ENCODE measurements at places on chromosomes 13 and 19.

- DNase-seq = no peak
Observed at GRCh38 chr13:109110159-109110558, 480.7 kb downstream of the MYO16 start.

GRCh38 chr19:6572217-6572616 is 18.7 kb downstream of the CD70 start:
- DNase-seq = no peak

DNA sequence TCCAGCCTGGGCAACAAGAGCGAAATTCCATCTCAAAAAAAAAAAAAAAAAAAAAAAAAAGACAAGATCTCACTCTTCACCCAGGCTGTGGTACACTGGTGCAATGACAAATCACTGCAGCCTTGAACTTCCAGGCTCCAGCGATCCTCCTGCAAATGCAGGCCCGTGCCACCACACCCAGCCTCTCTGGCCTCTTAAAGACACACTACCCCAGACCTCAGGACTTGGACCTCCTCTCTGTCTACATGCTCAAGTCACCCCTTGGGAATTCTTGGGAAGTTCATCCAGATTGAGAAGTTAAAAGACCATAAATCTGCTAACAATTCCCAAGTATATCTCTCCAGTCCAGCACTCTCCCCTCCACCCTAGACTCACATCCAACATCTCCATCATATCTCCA is 10.6 kb upstream of the HIPK4 start:
- DNase-seq = no peak

GRCh38 chr19:55212447-55212846 is 3.1 kb upstream of the PTPRH start:
- DNase-seq = peak; percentile 74

GRCh38 chr13:20825477-20825875 is 51.7 kb upstream of the EEF1AKMT1 start:
- no peak for DNase-seq

DNA sequence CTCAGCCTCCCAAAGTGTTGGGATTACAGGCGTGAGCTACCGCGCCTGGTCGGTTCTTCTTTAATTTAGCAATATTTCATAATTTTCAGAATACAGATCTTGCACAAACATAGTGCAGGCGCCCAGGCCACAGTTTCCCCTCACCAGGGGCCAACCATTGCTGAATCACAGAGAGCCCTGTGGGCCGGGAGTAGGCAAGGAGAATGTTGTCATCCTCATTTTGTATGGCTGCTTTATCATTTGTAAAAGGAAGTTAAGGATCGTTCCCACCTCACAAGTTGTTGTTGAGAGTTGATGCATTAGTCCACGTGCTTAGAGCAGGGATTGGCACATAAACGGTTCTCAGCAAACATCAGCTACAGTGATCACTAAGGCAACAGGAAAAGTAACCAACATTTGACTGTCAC is 30.2 kb downstream of the MEIS3 start:
- DNase-seq = no peak

DNA sequence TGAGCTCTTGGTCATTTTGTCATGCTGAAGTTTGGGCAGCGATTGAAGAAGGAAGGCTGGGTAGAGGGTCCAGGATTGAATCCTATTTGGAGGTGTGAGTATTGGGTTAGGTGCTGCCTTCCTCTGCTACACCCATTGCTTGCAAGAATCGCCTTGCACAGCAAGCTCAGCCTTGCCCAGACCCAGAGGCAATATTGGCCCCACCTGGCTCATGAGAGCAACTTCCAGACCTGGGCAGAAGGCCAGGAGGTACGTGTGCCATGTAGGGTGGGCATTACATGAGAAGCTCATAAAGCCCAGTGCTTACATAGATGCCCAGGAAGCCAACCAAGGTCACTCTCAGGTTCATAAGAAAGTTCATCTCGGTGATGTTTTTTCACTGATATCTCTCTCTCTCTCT is 718.0 kb downstream of the EFNB2 start:
- no peak for DNase-seq

DNA sequence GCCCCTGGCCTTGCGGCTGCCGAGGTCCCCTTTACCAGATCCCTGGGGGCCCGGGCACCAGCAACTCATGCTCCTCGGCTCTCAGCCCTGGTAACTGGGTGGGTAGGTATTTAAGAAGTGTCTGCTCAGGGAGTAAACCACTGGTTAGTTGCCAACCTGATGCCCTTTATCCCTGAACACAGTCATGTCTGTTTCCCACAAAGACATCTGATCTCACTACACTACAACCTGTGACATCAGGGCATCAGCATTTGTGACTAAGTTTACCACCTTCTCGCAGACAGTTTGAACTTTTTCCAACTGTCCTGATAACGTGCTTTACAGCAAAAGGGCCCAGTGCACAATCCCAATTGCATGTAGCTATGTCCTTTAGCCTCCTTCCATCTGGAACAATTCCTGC is 22.0 kb downstream of the GGACT start:
- DNase-seq = no peak

- no peak for DNase-seq
Observed at GRCh38 chr19:30105727-30106126, 163.7 kb downstream of the URI1 start.

DNA sequence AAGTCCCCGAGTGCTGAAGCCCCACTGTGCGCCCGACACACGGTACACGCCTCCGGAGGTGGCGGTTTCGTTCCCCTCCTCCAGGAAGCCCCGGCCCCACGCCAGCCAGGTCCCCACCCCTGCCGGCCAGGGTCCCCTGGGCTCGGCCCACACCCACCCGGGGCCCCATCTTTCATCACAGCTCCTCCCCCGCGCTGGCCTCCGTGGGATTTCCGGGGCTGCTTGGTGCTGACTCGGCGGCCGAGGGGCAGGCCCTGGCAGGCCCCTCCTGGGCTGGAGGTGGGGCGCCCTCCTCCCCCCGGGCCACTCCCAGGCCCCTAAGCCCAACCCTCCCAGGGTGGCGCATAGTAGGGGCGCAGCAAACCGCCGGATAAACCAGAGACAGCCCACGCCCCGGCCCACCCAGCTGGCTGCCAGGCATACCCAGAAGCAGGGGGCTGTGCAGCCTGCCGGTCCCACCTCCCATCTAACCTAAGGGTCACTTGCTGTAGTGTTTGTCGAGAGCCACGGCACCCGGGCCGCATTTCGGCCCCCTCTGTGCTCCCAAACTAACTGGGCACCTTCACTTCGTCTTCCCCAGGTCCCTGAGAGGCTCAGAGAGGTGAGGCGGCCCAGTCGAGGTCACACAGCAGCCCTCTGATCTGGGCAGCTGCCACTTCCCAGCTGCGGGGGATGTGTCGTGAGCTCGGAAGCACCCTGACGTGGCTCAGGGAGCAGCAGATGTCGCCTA is 6.6 kb downstream of the ZBTB7A start:
- DNase-seq = peak; percentile 57

DNA sequence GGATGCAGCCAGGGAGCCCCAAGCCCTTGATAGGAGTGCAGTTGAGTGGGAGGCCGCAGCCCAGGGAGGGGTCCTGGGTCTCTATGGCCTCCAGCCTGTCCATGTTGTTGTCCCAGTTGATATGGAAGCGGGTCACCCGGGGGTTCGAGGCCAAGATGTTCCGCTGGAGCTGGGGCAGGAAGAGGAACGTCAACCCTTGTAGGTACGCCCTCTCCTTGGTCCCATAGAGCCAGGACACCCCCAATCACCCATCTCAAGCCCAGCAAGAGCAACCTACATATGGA is 2.9 kb upstream of the PRKACA start:
- no peak for DNase-seq

GRCh38 chr13:38875186-38875875 is 115.3 kb downstream of the STOML3 start:
- no peak for DNase-seq

DNA sequence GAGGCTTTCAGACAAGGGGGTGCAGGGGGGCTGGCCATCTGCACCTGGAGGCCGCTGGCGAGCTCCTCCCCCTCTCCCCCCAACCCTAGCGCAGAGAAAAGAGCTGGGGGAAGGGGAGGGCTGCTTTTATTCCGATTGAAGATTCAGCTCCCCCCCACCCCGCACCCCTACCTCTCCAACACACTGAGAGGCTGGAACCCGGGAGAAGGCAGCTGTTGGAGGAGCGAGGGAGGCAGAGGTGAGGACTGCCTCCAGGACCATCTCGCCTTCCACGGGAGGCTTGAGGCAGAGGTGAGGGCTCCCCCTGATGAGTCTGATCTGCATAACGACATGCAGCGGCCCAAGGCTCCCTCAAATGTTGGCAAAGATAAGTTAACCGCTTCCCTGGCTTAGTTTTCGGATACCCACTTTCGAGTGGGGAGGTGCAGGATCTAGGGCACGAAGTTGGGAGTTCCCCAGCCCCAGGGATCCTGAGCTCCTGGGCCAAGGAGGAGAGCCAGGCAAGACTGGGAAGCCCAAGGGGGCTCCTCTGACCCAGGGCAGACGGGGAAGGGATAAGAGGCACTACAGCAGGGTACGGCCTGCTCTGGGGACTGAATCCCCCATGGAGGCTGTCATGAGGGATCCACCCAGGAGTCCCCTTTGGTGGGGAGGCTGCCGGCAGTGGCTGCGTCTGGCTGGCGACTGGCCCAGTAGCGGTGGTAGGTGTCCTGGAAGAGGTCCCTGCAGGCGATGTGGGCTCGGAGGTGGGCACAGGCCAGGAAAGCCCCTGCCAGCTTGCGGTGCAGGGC is 1.2 kb upstream of the NUMBL start:
- DNase-seq = peak; percentile 22

DNA sequence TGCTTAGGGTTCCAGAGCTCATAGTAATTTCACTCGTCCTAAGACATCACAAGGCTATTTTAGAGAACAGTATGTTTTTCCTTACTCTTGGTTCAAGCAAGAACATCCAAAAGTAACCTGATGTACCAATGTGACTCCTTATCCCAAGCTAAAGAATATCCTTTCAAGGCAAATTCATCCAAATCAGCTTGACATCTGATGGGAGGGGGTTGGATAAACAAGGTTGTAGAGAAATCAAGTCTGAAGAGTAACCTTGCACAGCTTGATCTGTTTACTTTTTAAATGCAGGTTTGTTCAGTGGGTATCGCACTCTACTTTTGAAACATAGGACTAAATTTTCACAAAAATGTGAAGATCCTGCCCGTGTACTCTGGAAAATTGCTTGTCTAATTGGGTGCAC is 201.2 kb downstream of the GGACT start:
- no peak for DNase-seq

DNA sequence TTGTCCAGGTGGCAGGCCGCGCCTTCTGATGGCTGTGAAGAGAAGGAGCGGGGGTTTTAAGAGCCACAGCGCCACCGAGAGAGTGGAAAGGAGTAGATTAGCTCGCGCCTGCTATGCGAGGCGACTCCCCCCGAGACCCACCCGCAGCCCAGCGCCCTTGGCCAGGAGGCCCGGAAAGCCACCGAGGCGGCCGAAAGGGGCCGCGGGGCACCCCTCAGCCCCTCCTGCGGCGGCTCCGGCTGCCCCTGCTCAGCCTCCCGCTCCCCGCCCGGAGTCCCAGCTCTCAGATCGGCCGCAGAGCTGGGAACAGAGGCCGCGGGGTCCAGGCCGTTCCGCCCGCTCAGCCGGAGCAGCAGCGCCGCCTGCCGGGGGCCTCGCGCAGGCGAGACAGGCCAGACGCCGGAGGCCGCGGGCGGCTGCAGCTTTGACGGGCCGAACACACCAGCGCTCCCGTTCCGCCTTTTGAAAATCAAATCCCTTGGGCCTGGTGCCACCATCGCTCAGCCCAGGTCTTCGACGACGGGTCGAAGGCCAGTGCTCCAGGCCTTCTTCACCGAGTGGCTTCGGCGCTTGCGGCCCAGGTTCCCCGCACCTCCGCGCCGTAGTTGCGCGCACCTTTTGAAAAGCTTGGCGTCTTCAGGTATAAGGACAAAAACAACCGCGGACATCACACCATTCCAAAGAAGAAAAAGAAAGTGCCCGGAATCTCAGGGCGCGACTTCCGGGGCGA is 15.3 kb downstream of the CDX2 start:
- DNase-seq = peak; percentile 82

DNA sequence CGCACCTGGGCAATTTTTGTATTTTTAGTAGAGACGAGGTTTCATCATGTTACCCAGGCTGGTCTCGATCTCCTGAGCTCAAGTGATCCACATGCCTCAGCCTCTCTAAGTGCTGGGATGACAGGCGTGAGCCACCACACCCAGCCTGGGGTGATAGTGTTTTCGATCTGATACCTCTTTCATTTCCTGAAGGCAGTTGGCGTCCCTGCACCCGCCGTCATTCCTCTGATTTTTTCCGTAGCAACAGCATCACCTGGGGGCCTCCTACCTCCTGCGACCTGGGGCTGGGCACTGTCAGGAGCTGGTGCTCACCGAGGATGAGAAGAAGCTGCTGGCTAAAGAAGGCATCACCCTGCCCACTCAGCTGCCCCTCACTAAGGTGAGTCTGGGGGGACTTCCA is 10.8 kb downstream of the CREB3L3 start:
- DNase-seq = no peak

DNA sequence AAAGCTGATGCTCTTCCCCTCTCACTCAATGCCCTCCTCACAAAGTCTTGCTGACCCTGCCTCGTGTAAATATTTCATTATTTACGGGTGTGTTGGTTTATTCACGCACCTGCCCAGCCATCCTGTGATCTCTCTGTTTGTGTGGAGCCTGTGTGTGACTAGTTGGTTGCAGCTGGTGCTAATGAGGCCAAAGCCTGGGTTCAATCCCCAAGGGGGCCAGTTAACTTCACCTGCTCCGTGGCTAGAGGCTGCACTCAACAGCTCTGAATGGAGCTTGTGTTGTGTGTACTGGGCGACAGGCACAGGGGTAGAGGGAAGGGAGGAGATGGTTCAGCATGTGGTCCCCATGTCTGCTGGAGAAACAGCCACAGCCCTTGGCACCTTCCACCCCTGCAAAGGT is 109.5 kb downstream of the DNAJC15 start:
- no peak for DNase-seq

- DNase-seq = no peak
Observed at GRCh38 chr13:67119481-67119894, 110.6 kb downstream of the PCDH9 start.

DNA sequence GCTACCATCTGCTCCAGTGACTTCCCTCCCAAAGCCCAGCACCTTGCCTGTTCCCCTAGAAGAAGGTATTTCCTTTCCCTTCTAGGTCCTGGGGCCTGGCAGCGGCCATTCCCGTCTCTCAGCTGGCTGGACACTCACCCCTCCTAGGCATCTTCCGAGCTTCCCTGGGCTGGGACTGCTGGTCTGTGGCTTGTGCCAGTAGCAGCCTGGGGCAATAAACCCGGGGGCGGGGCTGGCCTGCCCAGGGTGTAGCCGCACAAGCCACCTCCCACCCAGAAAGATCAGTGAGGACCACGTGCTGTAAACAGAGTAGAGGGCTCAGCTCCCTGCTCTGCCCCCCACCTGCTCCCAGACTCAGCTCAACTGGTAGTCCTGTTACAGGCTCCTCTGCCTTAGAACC is 15.0 kb downstream of the LIPE start:
- no peak for DNase-seq

GRCh38 chr19:48867746-48868113 is 687 bp downstream of the PLEKHA4 start:
- DNase-seq = no peak

Measured in stimulated activated CD4-positive, alpha-beta T cell treated with anti-CD3 and anti-CD28 coated beads, Interleukin-15, amount 100 ng/mL, for 24 hours (primary cell).